ENCODE measurements at places on chromosomes 16 and 17. TPM values are rescaled to one million over a fixed set of nuclear protein-coding genes. Genes with fewer than 3 reads are reported as not detected.

- no peaks in the 10 kb centered on the region for H3K36me3 ChIP-seq
- H3K4me1 ChIP-seq, result peaks cover 20% of the 10 kb centered on the region
- H3K4me3 ChIP-seq, result no peak overlapping the region
- H3K27me3 ChIP-seq, result no peaks in the 10 kb centered on the region
- DNase-seq, result no peak
- no peak overlapping the region for H3K27ac ChIP-seq
Measured at GRCh38 chr16:89922477-89922883, 662 bp upstream of the TUBB3 start.

DNA sequence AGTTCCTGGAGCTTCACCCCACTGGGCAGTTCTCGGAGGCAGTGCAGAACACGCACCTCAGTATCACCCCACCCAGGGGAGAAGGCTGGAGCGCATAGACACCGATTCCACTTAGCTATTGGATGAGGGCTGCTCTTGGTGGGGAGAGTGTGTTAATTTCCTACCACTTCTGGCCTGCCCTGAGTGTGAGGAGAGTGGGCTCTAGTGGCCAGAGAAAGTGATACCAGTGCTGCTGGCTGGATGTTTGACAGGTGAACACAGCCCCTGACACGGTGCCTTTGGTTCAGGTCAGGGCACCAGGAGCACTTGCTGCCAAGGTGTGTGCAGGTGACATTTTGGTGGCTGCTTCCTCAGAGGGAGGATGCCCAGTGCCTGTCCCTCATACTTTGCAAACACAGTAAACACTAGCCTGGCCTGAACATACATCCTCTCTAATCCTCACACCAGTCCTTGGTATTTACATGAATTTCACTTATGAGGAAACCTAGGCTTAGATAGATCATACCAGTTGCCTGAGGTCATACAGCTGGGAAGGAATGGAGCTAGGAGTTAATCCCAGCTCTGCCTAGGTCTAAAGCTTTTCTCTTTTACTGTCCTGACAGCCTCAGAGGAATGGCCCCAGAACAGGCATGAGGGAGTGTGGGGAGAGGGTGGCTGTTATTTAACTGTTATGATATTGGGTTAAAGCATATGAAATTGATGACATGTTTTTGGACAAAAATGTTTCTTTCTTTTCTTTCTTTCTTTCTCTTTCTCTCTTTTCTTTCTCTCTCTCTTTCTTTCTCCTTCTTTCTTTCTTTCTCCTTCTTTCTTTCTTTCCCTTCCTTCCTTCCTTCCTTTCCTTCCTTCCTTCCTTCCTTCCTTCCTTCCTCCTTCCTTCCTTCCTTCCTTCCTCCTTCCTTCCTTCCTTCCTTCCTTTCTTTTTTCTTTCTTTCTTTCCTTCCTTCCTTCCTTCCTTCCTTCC lies 21.0 kb upstream of the ITGAX start:
- H3K27ac ChIP-seq, result peak overlapping the region; percentile 1
- no peaks in the 10 kb centered on the region for H3K36me3 ChIP-seq
- H3K4me1 ChIP-seq, result peaks cover 3% of the 10 kb centered on the region
- no peaks in the 10 kb centered on the region for H3K27me3 ChIP-seq
- no peak overlapping the region for H3K4me3 ChIP-seq

DNA sequence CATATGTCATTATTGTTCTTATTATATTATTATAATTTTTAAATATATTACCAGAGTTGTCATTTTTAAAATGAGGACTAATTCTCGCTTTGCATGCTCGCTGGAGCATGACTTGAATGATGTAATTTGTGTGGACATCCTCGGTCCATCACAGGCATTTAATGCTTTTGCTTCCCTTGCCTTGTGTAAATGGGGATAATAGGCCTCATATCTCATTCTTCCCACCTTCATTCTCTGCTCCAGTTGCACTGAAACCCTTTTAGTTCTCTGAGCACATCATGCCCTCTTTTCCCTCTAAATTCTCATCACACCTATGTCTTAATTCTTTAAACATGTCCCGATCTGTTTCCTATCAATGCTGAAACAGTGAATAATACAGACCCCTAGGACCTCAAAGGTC lies 285.4 kb downstream of the HS3ST4 start:
- H3K27ac ChIP-seq, result no peak overlapping the region
- no peaks in the 10 kb centered on the region for H3K27me3 ChIP-seq
- DNase-seq, result no peak
- no peaks in the 10 kb centered on the region for H3K36me3 ChIP-seq
- no peaks in the 10 kb centered on the region for H3K4me1 ChIP-seq

DNA sequence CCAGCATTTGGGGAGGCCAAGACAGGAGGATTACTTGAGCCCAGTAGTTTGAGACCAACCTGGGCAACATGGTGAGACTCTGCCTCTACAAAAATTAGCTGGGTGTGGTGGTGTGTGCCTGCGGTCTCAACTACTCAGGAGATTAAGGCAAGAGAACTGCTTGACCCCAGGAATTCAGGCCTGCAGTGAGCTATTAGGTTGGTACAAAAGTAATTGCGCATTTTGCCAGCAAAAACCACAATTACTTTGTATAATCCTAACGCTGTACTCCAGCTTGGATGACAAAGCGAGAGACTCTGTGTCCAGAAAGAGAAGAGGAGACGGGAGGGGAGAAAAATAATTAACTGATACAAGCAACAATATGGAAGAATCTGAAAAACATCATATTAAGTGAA lies 32.7 kb downstream of the YWHAE start:
- no peak overlapping the region for H3K4me3 ChIP-seq
- no peaks in the 10 kb centered on the region for H3K27me3 ChIP-seq
- no peak for DNase-seq
- no peak overlapping the region for H3K27ac ChIP-seq

GRCh38 chr17:45266372-45266926 lies 4.6 kb upstream of the SPATA32 start:
- no peak overlapping the region for H3K4me3 ChIP-seq
- H3K36me3 ChIP-seq, result peaks cover under 1% of the 10 kb centered on the region

DNA sequence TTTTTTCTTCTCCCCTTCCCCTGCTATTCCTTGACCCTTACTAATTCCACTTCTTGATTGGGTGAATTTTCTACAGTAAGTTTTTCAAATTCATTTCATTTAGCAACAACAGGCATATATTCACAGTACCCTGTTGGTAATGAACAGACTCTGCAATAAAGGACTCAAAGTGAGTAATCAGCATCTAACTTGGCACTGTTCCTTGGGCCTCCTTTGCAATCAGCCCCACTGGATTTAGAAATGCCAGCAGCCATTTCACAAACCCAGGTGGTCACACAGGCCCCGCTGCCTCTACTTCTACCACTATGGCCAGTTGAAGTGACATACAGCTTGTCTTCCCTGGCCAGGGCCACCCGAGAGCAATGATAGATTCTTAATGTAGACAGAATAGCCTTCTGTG lies 113.8 kb downstream of the CYB561 start:
- no peaks in the 10 kb centered on the region for H3K27me3 ChIP-seq
- no peak for DNase-seq
- no peaks in the 10 kb centered on the region for H3K36me3 ChIP-seq
- H3K27ac ChIP-seq, result no peak overlapping the region
- H3K4me3 ChIP-seq, result no peak overlapping the region

DNA sequence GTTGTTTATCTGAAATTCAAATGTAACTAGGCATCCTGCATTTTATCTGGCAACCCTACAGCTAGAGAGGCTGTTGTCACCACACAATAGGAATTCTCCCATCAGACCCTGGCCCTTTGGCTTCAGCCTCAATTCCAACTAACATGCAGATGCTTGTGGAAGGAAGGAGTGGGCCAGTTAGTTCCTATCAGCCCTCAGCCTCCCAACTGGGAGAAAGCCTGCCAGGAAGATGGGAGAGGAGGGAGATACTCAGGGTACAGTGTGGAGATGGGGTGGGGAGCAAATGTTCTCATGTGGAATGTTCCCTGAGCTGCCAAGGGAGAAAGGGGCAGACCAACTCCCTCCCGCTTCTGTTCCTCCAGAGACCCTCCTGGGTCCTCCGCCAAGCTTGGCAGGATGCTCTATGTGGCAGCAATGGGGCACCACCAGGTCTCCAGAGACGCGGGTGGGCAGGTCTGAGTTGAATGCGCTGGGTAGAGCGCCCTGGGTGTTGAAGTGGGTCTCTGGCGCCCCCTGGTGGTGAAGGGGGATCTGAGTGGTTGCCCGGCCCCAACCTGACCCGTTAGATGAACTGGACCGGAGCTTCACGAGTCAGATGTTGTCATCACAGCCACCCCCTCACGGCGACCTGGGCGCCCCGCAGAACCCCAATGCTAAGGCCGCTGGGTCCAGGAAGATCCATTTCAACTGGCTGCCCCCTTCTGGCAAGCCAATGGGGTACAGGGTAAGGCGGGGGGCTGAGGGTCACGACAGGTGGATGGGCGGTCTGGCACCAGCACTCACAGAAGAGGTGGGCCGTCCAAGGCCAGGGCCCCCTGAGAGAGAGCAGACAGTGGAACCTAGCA lies 15.2 kb downstream of the GALK1 start:
- H3K4me1 ChIP-seq, result peaks cover 5% of the 10 kb centered on the region
- H3K27ac ChIP-seq, result no peak overlapping the region
- no peaks in the 10 kb centered on the region for H3K36me3 ChIP-seq
- DNase-seq, result peak; percentile 81
- no peaks in the 10 kb centered on the region for H3K27me3 ChIP-seq

DNA sequence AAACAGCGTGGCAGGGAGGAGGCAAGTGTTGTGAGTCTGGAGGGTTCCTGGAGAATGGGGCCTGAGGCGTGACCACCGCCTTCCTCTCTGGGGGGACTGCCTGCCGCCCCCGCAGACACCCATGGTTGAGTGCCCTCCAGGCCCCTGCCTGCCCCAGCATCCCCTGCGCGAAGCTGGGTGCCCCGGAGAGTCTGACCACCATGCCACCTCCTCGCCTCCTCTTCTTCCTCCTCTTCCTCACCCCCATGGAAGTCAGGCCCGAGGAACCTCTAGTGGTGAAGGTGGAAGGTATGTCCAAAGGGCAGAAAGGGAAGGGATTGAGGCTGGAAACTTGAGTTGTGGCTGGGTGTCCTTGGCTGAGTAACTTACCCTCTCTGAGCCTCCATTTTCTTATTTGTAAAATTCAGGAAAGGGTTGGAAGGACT lies at the start of gene CD19:
CD19 (plus strand) TSS at position 171 of the 425 bp plus-strand sequence; CDS start at position 201, 30 bp downstream.
- no peak within 1 kb of the TSS for H3K4me3 ChIP-seq

- no peaks in the 10 kb centered on the region for H3K27me3 ChIP-seq
- DNase-seq, result no peak
- H3K36me3 ChIP-seq, result no peaks in the 10 kb centered on the region
Measured at GRCh38 chr17:82187500-82187899, 25.1 kb downstream of the CCDC57 start.

DNA sequence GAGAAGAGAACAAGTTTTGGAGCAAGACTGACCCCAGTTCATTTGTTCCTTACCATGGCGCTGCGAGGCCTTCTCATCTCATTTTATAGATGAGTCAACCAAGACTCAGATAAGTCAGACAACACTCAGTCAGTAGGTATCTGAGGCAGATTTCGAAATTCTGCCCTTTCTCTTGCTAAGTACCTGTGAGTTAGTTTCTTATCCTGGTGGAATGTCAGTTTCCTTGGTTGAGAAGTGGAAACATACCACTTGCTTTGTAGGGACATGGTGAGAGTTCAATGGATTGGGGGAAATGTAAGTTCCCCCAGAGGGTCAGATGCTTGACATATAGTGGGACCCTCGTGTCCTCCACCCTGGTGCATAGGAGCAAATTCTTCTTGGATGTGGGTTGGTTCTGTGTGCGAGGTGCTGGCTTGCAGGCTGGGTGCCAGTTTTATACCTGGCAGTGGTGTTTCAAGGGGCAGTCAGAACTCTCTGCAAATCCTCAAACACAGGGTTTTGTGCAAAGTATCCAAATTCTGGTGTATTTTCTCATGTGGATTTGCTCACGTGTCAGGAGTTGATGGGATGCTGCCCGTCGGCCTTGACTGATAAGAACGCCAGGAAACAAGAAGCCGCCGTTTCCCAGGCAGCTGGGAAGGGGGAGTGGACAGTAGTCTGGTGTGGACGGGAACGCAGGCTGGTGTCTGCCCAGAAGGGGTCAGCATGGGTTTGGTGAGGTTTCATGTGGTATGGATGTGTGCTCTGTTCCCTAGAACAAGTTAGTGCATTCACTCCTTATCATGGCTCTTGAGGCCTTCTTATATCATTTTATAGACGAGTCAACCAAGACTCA lies 61.1 kb upstream of the CIBAR2 start:
- H3K27me3 ChIP-seq, result no peaks in the 10 kb centered on the region
- H3K4me3 ChIP-seq, result no peak overlapping the region
- H3K27ac ChIP-seq, result no peak overlapping the region
- no peaks in the 10 kb centered on the region for H3K36me3 ChIP-seq
- no peaks in the 10 kb centered on the region for H3K4me1 ChIP-seq

- no peak overlapping the region for H3K27ac ChIP-seq
- no peak for DNase-seq
- H3K27me3 ChIP-seq, result no peaks in the 10 kb centered on the region
Measured at GRCh38 chr17:76644995-76645394, 1.4 kb upstream of the ST6GALNAC1 start.

DNA sequence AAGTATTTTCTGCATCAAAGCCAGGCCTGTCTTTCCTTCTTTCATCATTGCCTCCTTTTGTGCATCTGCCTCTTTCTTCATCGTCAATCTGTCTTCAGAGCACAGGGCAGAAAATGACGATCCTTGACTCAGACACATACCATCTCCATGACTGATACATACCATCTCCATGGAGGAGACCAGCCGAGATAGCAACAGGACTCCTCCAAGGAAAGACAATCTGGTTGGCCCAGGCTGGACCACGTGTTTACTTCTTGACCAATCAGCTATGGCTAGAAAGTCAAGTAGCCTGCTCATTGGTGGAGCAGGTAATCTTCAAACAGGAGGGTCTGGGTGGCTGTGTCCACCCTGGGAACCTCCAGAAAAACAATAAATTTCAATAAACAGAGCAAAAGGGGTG lies 164.6 kb downstream of the CPPED1 start:
- H3K4me1 ChIP-seq, result no peaks in the 10 kb centered on the region
- no peak overlapping the region for H3K27ac ChIP-seq
- H3K36me3 ChIP-seq, result no peaks in the 10 kb centered on the region
- H3K27me3 ChIP-seq, result no peaks in the 10 kb centered on the region
- H3K4me3 ChIP-seq, result no peak overlapping the region

DNA sequence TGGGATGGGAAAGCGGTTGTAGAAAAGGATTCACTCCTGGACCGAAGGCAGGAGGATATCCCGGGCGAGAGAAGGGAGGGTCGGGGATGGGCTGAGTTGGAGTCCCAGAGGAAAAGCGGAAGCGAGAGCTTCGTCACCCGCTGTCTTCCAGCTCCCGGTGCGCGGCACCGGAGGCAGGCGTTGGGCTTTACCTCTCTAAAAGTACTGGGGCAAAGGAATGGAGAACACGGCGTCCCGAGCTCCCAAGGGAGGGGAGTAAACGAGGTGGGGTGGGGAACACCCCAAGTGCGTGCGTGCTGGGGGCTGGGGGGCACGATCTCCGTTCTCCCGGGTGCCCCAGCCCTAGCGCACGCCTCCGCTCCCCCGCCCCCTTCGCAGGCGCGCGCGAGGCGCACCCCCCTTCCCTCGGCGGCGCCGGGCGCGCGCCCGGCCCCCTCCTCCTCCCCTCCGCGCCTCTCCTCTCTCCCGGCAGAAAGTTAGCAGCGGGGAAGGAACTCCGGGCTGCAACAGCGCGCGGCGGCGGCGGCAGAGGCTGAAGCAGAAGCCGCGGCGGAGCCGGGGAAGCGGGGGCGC lies at the start of gene HS3ST4:
HS3ST4 (plus strand) TSS at position 441 of the 573 bp plus-strand sequence.
- no peaks in the 10 kb centered on the region for H3K4me1 ChIP-seq
- no peaks in the 10 kb centered on the region for H3K27me3 ChIP-seq
- H3K27ac ChIP-seq, result no peak within 1 kb of the TSS
- H3K4me3 ChIP-seq, result no peak within 1 kb of the TSS

GRCh38 chr17:74135391-74136167 lies 67.9 kb upstream of the RPL38 start:
- H3K27ac ChIP-seq, result no peak overlapping the region
- DNase-seq, result no peak
- no peaks in the 10 kb centered on the region for H3K27me3 ChIP-seq
- H3K36me3 ChIP-seq, result no peaks in the 10 kb centered on the region

The C17orf78 gene
- not detected for polyA plus RNA-seq

The RRAD gene
- polyA plus RNA-seq, result not detected

The CACNG4 gene
- not detected for polyA plus RNA-seq

Data from naive thymus-derived CD4-positive, alpha-beta T cell (primary cell).